GM19239 (cell line): ENCODE measurements at places on chromosomes 3 and 15.

- DNase-seq: no peak
Observed at GRCh38 chr3:163812006-163812405, 1266.3 kb downstream of the SI start.

DNA sequence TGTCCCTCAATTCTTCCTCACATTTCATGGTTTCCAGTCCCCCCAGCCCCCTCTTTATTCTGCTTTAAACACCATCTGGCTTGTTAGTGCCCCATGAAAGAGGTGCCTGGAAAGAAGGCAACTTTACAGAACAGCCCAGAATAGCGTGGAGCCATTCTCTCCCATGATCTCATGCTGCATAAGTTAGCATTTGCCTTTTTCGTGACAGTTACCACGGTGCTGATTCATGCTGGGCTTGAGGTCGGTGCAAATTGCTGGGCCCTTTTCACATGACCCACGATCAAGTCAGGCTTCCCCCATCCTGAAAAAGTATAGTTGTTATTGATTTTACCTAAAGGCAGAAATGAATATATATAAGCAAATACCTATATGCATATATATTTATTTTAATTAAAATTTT is 29.6 kb downstream of the SQOR start:
- no peak for DNase-seq

DNA sequence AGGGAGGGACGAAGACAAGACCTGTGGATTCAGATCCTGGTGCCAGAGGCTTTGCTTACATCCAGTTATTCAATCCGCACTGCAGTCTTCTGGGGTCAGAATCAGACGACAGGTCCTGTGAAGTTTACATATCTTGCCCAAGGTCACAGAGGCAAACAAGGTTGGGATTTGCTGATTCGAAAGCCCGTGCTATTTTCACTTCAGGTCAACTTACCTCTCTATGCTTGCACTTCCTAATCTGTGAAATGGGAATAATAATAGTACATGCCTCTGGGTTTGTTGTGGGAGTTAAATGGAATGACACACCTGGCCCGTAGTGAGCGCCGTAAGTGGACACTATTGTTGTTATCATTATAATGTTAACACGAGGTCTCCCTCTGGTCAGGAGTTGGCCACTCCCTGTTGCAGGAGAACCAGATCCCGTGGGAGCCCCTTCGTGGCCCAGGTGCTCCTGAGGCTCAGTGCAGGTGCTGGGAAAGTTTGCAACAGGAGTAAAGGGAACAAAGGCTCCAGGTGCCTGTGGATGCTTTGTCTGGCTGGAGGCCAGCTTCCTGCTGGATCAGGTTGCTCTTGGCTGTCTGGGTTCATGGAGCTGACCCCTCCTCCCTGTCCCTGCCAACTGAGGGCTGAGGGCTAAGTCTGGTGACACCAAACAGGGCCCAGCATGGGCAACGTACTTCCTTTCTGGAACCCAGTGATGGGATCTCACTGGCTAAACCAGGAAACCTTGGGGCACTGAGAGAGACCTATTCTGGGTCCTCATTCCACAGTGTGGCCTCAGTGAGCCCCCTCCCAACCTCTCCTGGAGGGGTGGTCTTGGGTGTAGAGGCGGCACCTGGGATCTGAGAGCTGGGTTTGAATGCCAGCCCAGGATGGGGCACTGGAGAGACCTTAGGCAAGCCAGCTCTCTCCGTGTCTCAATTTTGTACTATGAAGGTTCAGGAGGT is 40.1 kb upstream of the SEMA4B start:
- DNase-seq: no peak

GRCh38 chr15:72271895-72272212 is 500 bp downstream of the PARP6 start:
- DNase-seq: no peak

GRCh38 chr3:9550999-9551398 is 2.6 kb downstream of the LHFPL4 start:
- DNase-seq: no peak

- no peak for DNase-seq
Observed at GRCh38 chr3:77324105-77324504, 284.2 kb downstream of the ROBO2 start.

DNA sequence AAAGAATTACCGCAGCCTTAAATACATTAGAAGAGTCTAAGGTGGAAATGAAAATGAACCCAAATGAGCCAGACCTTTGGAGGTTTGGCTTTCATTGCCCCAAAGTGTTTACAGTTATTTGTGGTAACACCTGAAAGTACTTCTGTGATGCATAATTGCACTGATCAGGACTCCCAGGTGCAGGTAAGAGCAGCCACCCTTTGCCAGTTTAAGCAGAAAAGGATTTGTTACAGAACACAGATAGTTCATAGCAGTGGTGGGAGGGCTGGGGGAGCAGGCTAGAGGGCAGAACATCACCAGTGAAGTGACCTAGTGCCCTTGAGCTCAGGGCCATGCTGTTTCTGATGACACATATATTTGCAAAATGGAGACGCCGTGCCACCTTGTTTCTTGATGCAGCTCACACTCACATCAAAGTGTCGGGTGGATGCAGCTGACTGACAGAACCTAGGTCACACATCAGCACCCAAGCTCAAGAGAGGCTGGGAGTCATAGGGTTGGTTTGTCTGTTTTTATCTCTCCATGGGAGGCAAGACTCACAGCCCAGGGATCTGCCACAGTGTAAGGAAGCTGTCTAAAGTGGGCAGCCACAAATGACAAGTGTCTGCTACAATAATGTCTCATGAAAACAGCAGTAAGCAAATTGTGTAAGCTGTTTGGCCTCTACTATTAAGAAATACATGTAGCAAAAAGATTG is 49.1 kb downstream of the NEK11 start:
- DNase-seq: no peak

- no peak for DNase-seq
Observed at GRCh38 chr3:138649134-138649533, 40.6 kb downstream of the FAIM start.

GRCh38 chr15:99167640-99168039 is 62.8 kb downstream of the SYNM start:
- no peak for DNase-seq

- DNase-seq: no peak
Observed at GRCh38 chr3:114079761-114080160, 23.2 kb downstream of the QTRT2 start.

- no peak for DNase-seq
Observed at GRCh38 chr3:172315401-172316091, 132.7 kb downstream of the GHSR start.

DNA sequence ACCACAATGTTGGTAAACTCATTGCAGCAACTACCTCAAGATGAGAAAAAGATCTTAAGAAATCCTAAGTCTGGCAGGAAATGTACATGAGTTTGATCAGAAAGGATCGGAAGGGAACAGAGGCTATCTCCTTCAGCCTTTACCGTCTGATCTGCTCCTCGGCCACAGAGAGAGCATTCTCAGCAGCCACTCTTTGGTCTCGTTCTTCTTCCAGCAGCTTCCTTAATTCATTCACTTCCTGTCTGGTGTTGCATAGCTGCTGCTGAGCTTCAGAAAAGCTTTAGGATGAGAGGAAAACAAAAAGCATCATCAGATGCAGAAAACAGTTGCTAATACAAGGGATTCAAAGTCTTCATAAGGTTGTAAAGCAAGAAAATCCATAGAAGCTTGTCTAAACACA is 6.6 kb upstream of the HCLS1 start:
- DNase-seq: no peak

DNA sequence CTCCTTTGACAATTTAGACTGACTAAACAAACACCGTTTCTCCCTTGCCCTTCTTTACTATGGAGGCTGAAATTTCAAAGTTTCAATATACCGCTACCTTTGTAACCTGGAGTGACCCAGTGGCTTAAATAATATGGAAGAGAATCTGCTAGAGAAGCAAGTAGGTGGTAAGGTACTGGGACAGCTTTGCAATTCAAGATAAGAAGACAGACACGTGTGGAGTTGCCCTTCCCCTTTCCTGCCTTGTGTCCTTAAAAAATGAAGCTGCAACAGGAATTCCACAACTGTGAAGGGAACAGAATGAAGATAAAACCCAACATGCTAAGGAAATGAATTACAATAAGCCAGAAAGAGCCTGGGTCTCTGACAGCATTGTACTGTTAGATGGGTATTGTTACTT is 26.4 kb downstream of the CBLB start:
- DNase-seq: no peak

- DNase-seq: no peak
Observed at GRCh38 chr3:49639551-49639950, 34.6 kb upstream of the APEH start.

DNA sequence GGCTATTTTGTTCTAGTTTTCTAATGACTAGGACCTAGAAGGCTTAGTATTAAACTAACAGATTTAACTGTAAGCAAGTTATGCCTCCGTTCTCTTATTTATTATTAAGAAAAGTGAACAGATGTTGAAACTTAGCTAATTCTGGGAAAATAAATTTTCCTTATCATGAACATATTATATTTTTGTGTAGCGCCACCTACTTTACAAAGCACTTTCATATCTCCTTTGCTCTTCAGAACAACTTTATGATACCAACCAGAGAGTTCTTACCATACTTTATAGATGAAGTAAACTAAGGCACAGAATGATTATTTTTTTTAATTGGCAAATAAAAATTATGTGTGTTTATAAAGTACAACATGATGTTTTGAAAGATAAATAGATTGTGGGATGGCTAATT is 59.4 kb downstream of the NME9 start:
- DNase-seq: no peak

- DNase-seq: no peak
Observed at GRCh38 chr15:57195326-57195725, 181.0 kb upstream of the CGNL1 start.

- DNase-seq: no peak
Observed at GRCh38 chr3:141077631-141078030, 26.5 kb downstream of the SPSB4 start.

GRCh38 chr15:79680720-79681119 is 216.1 kb downstream of the MTHFS start:
- no peak for DNase-seq

DNA sequence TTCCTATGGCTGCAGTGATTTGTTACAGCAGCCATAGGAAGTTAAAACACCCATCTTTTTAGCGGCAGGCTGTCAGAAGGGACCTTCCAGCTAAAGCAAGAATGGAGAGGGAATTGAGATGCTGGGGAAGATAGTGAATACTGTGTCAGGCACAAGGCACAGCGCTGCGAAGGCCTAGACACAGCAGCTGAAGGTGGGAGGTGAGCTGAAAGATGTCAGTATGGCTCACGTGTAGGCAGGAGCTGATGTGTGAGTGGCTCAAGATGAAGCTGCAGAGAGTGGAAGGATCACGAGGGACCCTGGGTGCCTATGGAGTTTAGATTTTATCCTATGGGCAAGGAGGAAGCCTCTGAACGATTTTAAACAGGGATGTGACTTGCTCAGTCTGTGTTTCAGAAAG is 44.3 kb downstream of the NMNAT3 start:
- no peak for DNase-seq

DNA sequence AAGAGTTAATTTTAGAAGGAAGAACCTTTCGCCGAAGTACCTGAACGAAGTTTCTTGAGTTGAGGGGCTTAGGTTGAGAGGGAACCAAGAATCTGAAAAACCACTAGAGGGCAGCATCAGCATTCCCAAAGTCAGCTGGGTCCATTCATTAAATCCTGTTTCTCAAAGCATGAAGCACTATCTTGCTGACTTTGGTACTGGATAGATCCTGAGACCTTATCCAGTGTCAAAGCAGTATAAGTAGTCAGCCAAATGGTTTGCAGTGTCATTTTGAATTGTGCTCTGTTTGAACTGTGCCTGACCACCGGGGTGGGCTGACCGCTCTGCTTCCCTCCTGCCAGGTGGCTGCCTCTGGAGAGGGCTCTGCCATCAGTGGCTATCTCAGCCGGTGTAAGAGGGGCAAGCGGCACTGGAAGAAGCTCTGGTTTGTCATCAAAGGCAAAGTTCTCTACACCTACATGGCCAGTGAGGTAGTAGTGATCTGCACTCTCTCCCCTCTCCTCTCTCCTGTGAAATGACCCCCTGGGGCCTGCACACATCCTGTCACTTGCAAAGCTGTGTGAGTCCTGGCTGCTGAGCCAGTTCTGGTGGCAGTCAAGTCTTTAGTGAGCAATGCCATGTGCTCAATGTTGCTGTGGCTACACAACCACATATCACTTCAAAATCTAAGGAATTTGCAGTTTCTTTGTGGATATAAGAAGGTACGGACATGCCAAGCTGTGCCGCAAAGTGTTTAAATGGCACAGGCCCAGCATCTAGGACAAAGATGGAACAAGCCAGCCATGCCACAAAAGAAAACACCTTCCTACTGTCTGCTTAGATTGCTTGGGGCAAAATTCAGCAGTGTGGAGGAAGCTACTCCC is 21.4 kb upstream of the NR2C2 start:
- DNase-seq: peak; percentile 48
